ENCODE measurements at places on chromosomes 2 and 18.

DNA sequence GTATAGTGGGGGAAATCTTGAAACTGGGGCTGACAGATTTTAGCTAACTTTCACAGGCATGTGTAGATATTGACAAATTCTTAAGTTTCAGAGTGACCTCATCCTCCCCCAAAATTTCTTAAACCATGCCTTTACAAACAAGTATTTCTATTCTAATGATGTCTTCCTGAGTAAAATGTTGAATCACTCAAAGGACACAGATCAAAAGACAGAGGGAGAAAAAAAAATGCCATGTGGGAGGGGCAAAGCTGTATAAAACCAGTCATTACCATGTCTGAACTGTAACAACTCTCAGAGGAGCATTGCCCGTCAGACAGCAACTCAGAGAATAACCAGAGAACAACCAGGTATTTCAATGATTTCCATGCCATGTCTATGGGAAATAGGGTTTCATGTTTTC lies at the start of gene SERPINB2:
Gene SERPINB2 (plus strand): TSS at position 282 of the 400 bp plus-strand sequence. CDS start 3,740 bp downstream, outside the sequence.
- no peak for DNase-seq

- no peak for DNase-seq
These were observed 44.3 kb upstream of the GPR39 start for GRCh38 chr2:132372276-132372675.

DNA sequence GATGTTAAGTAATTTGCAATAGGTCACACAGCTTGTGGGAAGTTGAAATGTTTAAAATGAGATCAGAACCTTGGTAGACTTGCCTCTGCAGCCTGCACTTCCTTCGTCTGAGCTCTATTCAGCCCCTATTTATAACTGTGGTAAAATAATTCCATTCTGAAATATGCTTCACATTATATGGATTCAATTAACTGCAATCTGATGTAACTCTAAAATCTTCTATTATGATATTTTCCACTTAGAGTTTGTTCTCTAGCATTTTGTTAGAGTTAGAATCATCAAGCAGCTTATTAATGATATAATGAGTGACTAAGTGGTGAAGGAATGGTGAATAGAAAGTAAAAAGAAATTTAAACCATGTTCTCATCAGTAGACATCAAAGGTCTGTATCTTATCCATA lies 139.6 kb upstream of the ARHGAP28 start:
- DNase-seq: no peak

- DNase-seq: no peak
These were observed 996 bp downstream of the PTCD3 start for GRCh38 chr2:86107031-86107430.

DNA sequence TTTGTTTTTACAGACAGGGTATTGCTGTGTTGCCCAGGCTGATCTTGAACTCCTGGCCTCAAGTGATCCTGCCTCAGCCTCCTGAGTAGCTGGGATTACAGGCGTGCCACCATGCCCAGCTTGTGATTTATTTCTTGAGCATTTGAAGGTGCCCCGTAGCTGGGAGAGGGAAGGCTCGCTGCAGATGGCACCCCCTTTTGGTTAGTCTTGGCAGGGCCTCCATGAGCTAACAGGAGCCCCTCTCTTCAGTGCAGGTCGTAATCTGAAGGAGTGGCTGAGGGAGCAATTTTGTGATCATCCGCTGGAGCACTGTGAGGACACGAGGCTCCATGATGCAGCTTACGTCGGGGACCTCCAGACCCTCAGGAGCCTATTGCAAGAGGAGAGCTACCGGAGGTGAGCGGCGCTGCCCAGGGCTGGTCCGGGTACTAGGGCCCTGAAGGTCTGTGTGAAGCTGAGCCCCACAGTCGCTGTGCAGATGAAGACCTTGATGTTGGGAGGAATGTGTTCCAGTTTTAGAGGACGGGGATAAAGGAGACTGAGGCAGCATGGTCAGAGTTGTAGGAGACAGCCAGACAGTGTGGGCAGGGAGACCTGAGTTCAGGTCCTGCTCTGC lies 6.7 kb downstream of the ASB1 start:
- no peak for DNase-seq

- no peak for DNase-seq
These were observed 48.1 kb downstream of the MERTK start for GRCh38 chr2:111946294-111947114.

DNA sequence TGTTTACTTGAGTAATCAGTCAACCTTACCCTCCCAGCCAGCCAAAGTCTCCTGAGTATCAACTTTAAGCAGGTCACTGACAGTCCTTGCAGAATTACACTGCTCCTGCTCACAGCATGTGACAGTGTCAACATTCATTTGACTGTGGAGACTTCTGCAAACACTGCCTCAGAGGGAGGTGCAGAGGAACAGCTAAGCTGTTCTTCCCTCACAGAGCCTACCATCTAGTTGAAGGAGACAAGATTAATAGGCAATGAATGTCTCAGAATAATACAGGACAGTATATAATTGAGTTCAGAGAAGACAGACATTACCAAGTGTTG lies 11.9 kb downstream of the SLC14A2 start:
- no peak for DNase-seq

DNA sequence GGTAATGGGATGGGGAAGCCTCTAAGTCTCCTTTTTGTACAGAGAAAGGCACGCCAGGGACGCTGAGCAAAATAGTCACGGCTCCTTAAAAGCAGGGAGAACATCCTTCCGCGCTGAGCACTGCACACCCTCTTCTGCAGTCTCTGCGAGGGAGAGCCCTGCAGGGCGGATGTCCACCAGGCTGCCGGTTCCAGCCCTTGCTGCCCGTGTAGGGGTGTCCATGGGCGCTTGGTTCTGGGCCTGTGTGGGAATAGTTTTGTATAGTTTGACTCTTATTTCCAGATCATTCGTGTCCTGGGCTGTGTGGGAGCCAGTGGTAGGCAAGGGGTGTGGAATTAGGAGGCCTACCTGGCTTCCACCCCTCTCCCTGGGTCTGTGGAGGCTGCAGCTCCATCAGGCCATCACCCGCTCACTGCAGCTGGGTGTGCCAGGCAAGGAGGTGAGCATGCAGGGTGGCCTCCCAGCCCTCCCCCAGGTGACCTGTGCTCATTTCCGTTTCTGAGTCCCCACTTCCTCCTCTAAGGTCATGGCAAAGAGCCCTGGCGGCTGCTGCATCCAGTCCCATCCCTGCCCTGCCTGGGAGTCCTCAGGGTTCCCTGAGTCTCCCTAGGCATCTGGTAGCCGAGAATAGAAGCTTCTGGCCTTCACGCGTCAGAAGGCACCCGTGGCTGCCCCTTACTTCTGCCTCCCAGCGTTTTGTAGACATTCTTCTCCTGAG lies 202.6 kb downstream of the LDLRAD4 start:
- DNase-seq: no peak

DNA sequence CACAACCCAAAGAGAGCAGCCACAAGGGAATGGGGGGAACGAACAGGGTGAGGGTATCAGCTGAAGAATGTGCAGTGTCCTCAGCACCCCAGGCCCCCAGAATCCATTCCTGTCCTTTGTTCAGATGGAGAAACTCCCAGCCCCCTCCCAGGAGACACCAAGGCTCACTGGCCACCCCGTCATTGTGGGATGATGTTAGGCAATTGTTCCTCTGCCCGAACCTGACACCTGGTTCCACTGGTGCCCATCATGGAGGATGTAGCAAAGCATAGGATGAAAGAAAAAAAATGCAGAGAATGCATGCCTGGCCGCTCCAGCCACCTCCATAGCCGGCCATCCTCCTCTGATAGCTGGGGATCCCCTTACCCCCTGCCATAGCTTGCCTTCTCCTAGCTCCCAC lies 197.3 kb upstream of the TWIST2 start:
- DNase-seq: no peak
